NCI-H526 (cell line): ENCODE measurements at places on chromosomes 12 and 14.

- DNase-seq = no peak
Measured at GRCh38 chr14:98008381-98009113, 1211.4 kb downstream of the VRK1 start.

- no peak for DNase-seq
Measured at GRCh38 chr14:101815994-101816393, 54.5 kb downstream of the PPP2R5C start.

DNA sequence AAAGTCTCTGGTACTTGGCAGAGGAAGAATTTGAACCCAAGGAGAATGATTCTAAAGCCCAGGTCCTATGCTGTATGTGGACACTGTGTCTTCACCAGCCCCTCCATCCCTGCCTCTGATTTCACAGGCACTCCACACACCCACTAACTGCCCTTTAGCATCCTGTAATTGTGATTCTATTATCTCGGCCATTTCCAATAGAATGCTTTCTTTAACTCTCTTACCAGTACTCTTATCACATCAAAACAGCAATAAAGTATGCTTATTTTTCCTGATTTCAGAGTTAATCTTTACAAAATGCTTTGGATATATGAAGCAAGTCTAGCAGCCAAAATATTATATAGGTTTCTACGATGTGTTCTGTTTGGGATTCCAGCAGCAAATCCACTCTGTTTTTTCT, 37.9 kb upstream of the BTG1 start:
- DNase-seq = no peak

GRCh38 chr14:44279357-44279756, 227.7 kb downstream of the FSCB start:
- DNase-seq = no peak

DNA sequence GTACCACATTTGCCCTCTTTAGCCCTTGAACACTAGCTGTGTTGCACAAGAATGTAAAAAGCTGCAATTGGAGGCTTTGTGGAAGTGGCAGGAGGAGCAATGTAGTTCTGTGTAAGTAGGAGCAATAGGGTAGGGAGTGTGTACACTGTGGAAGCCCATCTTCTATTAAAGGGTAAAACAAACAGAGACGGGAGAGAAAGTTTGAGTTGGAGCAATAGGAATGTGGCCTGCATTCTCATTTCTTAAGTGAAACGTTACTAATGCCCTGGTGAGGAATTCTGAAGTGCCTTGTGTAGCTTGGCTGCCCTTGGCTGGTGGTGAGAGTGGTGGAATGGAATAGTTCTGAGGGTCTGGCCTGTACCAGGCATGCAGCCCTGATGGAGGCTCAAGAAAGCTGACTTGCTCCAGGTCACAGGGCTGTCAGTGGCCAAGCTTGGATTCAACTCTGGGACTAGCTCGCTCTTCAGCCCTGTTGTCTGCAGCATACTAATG, 38.8 kb upstream of the ATP23 start:
- DNase-seq = no peak

DNA sequence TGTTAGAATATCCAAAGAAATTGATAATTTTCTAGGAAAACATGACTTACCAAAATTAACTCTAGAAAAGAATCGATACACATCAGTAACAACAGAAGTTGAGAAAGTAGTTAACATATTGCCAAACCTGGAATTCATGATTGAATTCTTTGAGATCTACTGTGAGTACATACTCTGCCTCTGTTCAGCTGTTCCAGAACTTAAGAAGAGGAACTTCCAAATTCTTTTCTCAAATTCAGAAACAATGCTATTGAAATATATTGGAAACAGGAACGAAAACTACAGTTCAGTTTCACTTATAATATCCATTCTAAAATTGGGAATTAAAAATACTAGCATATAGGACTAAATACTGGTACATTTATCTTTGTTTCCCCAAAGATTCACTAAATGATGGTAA, 57.9 kb downstream of the MARK3 start:
- DNase-seq = no peak

DNA sequence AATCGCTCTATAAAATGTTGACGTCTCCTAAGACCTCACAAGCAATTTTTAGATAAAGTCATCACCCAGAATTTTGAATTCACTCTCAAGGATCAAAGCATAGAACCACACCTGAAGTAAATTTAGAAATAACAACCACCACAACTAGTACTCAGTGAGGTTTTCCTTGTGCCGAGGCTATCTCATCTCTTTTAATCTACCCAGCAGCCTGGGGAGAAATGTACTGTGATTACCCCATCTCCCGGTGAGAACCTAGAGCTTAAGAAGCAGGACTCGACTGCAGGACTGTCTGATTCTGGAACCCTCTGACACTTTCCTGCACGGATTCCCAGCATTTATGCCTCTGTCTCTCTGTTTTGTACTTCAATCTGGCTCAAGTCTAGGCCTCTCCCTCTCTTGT, 180.9 kb upstream of the PLXNC1 start:
- no peak for DNase-seq

DNA sequence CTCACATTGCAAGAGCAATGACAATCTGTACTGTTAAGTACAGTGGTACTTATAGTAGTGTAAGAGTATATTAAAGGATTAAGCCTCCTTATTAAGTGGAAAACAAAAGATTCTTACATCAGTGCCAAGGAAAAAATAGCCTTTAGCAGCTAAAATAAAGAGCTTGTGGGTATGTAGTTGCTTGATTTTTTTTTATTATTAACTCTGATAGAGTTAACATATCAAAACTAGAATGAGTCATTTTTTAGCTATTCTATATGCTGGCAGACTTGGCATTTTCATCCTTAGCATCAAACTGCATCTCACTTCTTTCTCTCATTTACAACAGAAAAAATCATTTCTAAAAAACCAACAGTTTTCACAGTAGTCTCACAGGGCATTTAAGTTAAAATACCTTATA, 86.5 kb downstream of the ATP2B1 start:
- no peak for DNase-seq

DNA sequence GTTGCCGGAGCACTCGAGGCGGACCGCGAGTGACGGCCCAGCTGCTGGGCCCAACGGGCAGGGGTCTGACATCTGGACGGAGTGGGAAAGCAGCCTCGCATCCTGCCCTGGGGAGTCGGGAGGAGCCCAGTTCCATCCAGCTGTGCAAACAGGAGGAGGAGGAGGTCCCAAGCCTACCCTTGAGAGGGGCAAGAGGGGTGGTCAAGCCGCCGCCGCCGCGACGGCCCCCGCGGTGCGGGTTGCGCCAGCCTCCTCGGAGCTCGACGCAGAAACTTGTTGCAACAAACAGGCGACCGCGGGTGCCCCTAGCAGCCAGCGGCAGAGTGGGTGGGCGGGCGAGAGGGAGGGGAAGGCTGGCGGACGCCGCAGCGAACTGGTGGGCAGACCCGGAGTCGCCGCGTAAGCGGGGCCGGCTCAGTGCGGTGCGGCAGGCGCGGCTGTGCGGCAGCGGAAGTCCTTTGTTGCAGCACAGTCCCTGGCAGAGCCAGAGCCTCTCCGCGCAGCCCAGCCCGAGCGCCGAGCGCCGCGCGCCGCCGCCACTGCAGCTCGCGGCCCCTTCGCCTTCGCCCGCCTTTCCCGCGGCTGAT, at the start of gene ZBTB1:
ZBTB1 (plus strand) TSS at position 461 of the 587 bp plus-strand sequence. CDS start 16,735 bp downstream, outside the sequence.
- peak; percentile 65 for DNase-seq

DNA sequence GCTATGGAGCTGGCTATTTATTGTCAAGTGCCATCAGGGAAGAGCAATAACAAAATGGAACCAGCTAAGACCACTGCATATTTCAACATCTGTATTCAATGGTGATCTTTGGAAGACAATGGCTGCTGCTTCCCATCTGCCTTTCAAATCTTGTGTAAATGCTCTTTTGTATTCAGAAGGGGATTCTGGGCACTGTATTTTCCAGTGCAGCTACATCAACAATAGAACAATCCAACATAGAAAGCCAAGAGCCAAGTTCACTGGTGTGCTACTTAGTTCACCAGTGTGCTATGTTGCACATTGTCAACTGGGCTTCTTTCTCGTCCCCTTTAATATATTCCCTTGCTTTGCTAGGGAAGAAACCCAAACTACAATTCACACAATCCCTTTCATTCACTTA, 128.8 kb upstream of the OR4E1 start:
- DNase-seq = no peak

DNA sequence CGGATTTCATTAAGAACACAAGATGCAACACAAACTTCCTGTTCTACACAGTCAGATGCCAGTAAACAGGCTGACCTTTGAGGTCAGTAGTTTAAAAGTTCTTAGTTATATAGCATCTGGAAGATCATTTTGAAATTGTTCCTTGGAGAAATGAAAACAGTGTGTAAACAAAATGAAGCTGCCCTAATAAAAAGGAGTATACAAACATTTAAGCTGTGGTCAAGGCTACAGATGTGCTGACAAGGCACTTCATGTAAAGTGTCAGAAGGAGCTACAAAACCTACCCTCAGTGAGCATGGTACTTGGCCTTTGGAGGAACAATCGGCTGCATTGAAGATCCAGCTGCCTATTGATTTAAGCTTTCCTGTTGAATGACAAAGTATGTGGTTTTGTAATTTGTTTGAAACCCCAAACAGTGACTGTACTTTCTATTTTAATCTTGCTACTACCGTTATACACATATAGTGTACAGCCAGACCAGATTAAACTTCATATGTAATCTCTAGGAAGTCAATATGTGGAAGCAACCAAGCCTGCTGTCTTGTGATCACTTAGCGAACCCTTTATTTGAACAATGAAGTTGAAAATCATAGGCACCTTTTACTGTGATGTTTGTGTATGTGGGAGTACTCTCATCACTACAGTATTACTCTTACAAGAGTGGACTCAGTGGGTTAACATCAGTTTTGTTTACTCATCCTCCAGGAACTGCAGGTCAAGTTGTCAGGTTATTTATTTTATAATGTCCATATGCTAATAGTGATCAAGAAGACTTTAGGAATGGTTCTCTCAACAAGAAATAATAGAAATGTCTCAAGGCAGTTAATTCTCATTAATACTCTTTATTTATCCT, 13.5 kb downstream of the PTGER2 start:
- no peak for DNase-seq

DNA sequence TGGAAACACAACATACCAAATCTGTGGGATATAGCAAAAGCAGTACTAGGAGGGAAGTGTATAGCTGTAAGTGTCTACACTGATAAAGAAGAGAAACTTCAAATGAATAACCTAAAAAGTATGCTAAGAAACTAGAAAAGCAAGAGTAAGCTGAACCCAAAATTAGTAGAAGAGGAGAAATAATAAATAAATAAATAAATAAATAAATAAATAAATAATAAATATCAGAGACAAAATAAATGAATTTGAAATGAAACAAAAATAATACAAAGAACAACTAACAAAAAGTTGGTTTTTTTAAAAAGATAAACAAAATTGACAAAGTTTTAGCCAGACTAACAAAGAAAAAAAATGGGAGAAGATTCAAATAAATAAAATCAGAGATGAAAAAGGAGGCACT, 72.7 kb upstream of the TSPAN8 start:
- DNase-seq = no peak

DNA sequence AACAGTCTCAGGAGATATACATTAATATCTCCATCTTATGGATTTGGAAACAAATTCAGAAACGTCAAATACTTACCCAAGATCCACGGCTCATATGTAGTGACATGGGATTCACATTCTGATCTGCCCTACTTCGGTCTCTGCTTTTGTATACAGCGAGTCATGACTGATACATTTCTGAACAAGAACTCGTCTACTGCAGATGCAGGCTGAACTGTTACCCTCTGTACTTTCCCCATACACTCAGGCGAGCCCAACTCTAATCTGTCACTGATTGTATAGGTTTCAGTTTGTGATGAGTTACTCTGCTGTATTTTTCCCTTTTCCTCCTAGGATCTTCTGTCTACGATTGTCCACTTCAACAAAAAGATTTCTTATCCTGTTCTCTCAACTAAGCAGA, 441.6 kb downstream of the CCDC91 start:
- DNase-seq = no peak

DNA sequence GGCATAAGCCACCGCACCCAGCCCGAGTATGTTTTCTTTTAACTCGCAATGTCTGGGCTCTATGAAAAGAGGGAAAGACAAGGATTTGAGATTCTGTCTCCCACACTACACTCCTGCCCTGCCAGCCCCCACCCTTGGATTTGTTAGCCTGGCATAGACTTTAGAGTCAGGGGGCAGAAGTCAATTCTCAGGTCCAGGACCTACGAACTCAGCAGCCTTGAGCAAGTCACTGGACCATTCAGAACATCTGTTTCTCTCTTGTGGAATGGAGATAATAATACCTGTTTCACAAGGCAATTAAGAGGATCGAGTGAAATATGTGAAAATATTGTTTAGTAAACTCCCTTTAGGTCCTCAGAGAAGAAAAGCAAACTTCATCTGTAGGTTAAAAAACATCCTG, 66.1 kb upstream of the FUT8 start:
- DNase-seq = no peak

DNA sequence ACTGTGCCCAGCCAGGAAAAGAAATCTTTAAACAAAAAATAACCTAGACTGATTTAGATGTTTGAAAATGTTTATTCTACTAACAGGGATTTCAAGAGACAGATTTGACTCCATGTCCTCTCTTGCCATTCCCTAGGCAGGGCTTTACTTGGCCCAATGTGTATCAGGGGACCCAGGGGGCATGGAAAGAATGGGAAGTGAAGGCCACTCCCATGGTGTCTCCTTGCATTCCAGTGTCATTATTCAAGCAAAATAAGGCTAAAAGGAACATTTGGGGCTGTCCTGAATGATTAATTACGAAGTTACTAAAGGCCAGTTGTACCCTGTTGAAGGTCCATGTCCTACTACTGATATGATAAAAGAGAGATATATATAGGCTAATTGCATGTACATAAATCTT, 151.9 kb upstream of the ATF7IP start:
- no peak for DNase-seq

DNA sequence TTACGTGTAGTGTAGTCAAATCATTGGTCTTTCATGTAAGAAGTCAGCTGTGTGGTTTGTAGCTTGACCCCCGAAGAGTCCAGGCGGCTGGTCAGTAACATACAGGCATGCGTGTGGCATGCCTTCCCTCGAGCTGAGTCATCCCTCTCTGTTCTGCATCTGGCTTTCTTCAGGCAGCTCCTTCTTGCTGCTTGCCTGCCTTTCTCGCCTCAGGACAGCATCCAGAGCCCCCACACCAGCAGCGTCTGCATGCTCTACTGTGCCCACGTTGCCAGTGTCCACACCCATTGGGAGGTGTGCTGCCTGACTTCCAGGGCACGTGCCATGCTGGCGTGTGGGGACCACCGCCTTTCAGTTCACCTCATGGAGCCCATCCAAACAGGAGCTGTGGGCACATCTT, 96.8 kb downstream of the EP400 start:
- no peak for DNase-seq
